Esophagus mucosa (tissue), 1 donor: ENCODE measurements at places on chromosomes 6 and 20. TPM values are rescaled to one million over a fixed set of nuclear protein-coding genes. Genes with fewer than 3 reads are reported as not detected.
A peak's percentile ranks its signal among the peaks of the same experiment; 100 is the strongest.

The CDH4 gene
- total RNA-seq, result not detected

The CENPW gene
- total RNA-seq, result 43.3 TPM

The WFDC12 gene
- total RNA-seq, result 5.1 TPM

The POLR1C gene
- total RNA-seq, result 33.0 TPM

DNA sequence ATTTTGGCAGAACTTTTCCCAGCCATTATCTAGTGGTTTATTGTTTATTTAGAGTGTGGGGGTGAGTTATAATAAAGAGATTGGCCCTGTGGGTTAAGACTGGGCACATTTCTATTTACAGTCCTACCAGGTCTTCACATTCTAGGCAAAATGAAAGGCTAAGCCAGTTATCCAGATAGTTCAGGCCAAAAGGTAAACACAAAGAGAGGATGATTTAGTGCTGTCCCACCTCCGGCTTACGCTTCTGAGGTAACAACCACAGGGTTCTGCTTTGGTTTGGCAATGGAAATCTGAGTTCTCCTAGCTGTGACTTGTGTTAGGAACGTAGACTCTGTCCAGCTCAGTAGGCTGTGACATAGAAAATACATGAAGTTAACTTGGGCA, 50.3 kb upstream of the PTPRK start:
- peak; percentile 56 for ATAC-seq

DNA sequence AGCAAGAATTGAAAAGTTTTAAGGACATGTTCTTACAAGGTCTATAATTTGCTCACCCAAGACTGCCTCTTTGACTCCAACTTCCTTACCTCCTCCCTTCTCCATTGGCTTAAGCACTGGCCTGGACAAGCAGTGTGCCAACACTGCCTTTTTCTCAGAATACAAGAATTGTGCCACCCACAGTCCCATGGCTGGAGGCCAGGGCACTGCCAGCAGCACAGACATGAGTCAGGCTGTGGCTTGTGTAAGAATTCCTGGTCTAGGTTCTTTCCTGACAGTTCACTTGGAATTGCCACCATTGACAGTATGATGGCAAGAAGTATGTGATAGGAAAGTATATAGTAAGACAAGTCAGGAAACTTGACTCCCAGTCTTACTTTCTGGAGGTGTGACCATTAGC, 202.7 kb upstream of the MARCKS start:
- ATAC-seq, result peak; percentile 95

DNA sequence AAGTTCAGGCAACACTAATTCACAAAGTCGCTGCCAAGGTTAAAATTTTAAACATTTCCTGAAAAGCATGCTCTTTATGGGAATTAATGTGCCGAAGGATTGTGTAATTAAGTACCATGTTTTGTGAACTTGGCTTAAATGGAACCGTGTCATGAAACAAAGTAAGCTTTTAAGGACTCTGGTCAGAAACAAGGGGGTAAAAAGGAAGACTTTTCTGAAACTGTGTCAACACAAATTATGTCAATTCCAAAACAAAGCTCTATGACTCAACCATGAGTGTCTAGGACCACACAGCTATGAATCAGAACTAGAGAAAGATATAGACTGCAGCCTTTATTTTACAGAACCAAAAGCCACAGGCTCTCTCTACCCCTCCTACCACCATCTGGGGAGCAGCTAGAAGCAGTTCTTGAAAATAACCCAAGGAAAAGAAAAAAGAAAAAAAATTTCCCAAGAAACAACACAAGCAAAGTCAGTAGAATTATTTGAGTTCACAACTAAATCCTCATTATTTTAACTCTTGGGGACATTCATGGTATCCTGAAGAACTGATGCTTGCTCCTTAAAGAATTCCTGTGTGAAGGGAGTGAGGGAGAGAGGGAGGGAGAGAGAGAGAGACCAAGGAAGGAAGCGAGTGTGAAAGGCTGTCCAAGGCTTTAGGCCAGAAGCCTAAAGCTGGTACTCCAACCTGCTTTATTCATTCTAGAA, 81.9 kb downstream of the ZMYND8 start:
- peak; percentile 69 for ATAC-seq

DNA sequence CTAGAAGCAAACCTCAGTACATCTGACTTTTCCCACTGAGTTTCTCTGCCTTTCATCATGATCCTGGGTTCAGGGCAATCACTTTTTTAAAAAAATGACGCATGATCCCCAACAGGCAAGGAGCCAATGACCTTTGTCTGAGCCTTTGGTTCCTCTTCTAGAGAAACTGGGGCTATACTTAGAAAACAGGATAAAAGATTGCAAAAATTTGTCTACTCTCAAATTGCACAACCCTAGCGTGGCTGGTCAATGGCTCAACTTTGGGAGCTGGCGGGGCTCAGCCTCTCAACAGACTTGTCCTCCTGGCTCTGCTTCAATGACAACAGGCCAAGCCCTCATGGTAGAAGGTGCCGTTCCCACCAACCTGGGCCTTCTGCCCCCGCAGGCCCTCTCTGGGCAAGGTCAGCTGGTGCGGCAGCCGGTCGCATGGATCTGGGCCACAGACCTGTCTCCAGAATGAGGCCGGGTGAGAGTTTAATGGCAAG, 48.7 kb downstream of the PDYN start:
- no peak for ATAC-seq

DNA sequence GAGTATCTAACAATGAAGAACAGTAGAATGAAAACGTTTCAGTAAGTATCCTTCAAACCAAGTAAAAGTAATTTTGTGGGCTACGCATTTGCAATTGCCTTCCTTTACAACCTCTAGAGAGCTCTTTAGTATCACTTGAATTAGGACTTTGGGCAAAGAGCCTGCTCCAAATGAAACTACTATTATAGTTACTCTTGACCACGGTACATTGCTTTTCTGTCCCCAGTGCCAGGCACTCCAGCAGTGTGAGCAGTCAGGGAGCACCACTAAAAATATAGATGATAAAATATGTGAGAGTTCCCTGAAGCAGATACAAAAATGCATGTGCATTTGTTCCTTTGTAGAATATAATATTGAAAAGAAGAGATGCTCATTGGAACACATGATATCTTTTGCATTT, 450.1 kb upstream of the MANEA start:
- no peak for ATAC-seq

- no peak for ATAC-seq
Measured at GRCh38 chr20:46642265-46642968, 8.8 kb downstream of the SLC13A3 start.

GRCh38 chr6:148440016-148440415, 97.4 kb downstream of the SASH1 start:
- ATAC-seq, result no peak

DNA sequence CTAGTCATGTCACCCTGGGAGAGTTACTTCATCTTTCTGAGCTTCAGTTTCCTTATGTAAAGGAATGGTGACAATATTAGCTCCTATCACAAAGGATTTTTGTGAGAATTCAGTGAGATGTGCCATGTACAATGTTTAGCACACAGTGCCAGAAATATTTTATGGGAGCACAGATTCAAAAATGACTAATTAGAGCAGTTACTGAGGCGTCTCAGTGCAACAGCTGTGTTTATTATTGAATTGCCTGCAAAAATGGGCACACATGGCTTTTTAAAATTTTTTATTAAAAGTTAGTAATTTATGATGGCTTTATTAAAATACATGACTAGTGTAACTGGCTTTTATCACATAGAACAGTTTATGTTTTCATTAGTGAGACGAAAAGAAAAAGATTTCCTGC, 134.3 kb upstream of the AHI1 start:
- no peak for ATAC-seq

- no peak for ATAC-seq
Measured at GRCh38 chr20:25005220-25005619, 12.7 kb upstream of the APMAP start.

GRCh38 chr20:46317685-46318177, 9.4 kb upstream of the CDH22 start:
- ATAC-seq, result no peak

GRCh38 chr6:35469751-35470662, 1.8 kb downstream of the RPL10A start:
- peak; percentile 6 for ATAC-seq

DNA sequence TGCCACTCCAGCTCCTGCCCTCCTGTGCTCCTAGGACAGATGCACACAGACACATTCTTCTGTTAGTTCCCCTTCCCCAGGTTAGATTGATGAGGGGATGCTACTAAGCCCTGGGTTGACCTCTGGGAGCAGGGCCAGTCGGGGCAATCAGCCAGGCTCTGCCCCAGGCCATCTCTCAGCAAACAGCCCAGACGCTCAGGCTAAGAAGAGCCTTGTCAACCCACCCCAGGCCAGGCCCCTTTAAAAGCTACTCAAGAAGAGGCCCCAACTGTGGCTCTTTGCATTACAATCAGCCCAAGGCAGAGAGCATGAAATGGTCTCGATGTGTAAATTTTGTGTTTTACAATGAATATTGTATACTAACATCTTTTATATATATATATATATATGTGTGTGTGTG, 107.4 kb downstream of the TFAP2A start:
- no peak for ATAC-seq

- peak; percentile 50 for ATAC-seq
Measured at GRCh38 chr20:44651684-44652423, at the start of gene ADA. Gene ADA, minus strand, starts transcription at chr20:44651699. Its CDS starts 92 bp downstream, at chr20:44651607.
